Activated naive CD4-positive, alpha-beta T cell treated with Interleukin-2 at 50 U/mL for 16 hours (primary cell): ENCODE measurements at places on chromosomes 16 and 17.

DNA sequence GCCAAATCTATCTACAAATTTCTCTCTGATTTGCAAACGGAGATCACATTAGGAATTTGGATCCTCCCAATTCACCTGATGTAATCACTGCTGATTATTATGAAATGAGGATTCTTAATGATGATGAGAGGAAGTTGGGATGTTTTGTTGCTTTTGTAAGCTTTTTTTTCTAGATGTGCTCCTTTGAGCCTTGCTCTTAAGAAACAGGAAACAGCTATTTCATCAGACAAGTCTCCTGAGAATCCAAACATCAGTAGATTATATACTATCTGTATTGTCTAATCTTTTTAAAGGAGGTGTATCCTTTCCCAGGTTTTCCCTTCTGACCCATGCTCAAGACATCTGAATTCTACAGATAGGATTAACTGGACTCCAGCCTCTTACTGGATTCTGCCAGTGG lies 73.3 kb downstream of the KIF2B start:
- DNase-seq: no peak

- no peak for DNase-seq
These were observed 4.8 kb downstream of the ATP1B2 start for GRCh38 chr17:7655541-7655840.

- DNase-seq: no peak
These were observed 100.9 kb downstream of the VPS53 start for GRCh38 chr17:613725-614124.

DNA sequence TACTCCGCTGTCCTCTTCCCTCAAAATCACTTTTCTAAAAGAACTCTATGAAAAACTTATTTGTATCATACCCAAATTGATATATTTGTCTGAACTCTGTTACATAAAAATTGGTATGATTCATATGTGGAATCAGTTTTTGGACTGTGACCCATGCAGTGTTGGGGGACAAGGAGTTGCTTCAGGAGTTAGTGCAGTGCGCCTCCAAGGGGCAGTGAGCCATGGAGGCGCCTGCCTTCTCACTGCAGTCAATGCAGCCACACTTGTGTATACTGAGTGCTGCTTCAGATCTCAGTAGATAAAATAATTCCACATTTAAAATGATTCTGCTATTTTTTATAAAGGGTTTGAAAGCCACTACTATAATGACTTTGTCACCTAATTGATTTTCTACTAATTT lies 32.5 kb downstream of the DGKE start:
- no peak for DNase-seq

GRCh38 chr16:15434079-15434424 lies 336 bp upstream of the BMERB1 start:
- no peak for DNase-seq

GRCh38 chr17:33640629-33641028 lies 347.5 kb upstream of the ASIC2 start:
- no peak for DNase-seq

GRCh38 chr16:57528499-57529390 lies 7.6 kb downstream of the CCDC102A start:
- no peak for DNase-seq

DNA sequence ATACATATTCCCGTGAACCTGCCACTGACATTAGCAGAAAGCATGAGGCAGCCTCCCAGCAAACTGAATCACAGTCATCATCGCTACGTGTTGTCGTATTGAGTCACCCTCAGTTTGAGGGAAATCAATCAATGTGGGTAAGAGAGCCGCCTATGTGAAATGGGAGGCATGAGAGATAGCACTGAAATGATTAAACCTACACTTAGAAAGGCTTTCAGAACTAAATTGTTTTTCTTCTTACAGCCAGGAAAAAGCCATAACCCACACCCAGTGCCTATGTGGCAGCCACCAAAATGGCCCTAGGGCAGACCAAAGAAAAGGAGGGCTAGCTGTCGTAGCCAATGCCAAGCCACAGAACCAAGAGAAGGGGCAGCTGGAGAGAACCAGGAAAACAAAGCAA lies 90.5 kb downstream of the ADAMTS18 start:
- no peak for DNase-seq

- no peak for DNase-seq
These were observed 4.2 kb downstream of the LYRM9 start for GRCh38 chr17:27888945-27889344.

DNA sequence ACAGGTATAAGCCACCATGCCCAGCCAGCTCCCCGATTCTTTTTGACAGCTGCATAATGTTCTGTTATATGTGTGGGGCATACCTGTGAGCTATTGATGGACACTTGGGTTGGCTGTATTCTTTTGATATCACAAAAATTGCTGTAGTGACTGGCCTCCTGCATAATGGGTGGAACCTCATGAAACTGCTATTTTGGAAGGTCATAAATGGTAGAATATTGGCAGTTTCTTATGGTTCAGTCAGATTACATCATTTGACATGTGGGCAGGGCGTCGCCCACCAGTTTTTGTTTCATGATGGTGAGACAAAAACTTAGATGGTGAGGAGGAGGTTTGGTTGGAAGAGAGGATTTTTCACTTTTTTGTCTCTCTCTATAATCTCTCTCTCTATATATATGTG lies 26.7 kb upstream of the POLR3E start:
- peak; percentile 14 for DNase-seq

GRCh38 chr17:31573861-31574260 lies 182.4 kb downstream of the RAB11FIP4 start:
- DNase-seq: no peak

DNA sequence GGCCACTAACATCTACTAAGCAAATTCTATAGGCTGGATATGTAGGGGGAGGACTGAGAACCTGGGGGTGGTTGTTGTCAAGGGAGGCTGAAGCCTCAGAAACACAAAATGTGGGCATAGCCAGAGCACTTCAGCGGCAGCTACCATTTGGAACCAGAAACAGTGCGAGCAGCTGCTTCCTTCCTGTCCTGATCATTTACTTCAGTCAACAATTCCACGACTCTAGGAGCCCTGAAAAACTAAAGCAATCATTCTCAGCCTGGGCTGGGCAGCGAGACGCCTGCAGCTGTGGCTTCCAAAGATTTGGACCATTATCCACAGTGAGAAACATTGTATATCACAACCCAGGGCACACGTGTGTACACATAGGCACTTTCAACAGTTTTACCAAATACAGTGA lies 93.9 kb upstream of the WSCD1 start:
- DNase-seq: no peak
